ENCODE measurements at places on chromosomes 12 and 14. TPM values are rescaled to one million over a fixed set of nuclear protein-coding genes. Genes with fewer than 3 reads are reported as not detected.
A peak's percentile ranks its signal among the peaks of the same experiment; 100 is the strongest.

DNA sequence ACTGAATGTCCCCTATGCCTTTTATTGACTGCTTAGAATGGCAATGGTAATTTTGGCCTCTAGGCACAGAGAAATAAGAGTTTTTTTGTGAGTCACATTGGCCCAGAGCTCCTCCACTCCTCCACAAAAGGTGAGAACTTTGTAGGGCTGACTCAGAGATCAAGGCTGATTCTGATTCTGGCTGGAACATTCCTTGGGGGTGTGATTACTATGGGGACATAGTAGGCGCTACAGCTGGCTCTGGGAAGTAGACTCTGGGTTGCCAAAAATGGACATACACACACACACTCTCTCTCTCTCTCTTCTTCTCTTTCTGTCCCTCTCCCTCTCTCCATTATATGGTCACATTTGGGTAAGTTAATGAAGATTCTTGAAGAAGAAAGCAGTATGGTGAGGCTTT lies 174.6 kb upstream of the DDHD1 start:
- no peak for DNase-seq

GRCh38 chr14:92728759-92729364 lies 19.6 kb downstream of the LGMN start:
- DNase-seq = no peak

DNA sequence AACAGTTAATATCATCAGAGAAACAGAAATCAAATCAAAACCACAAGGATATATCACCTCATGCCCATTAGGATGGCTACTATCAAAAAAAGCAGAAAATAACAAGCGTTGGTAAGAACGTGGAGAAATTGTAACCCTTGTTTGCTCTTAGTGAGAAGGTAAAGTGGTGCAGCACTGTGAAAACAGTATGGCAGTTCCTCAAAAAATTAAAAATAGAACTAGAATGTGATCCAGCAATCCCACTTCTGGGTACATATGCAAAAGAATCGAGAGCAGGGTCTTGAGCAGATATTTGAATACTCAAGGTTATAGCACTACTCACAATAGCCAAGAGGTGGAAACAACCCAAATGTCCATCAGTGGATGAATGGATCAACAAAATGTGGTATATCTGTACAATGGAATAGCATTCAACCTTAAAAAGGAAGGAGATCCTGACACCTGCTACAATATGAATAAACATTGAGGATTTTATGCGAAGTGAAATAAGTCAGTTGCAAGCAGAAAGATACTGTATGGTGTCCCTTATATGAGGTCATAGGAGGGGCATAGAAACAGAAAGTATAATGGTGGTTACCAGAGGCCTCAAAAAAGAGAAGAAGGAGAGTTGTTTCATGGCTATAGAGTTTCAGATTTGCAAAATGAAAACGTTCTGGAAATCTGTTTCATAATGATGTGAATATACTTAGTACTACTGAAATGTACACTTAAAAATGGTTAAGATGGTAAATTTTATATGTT lies 131.0 kb upstream of the EEA1 start:
- DNase-seq = no peak

- no peak for DNase-seq
These were observed 185.7 kb downstream of the SRGAP1 start for GRCh38 chr12:64030155-64030554.

- no peak for DNase-seq
These were observed 6.7 kb downstream of the RIMBP2 start for GRCh38 chr12:130709151-130709970.

DNA sequence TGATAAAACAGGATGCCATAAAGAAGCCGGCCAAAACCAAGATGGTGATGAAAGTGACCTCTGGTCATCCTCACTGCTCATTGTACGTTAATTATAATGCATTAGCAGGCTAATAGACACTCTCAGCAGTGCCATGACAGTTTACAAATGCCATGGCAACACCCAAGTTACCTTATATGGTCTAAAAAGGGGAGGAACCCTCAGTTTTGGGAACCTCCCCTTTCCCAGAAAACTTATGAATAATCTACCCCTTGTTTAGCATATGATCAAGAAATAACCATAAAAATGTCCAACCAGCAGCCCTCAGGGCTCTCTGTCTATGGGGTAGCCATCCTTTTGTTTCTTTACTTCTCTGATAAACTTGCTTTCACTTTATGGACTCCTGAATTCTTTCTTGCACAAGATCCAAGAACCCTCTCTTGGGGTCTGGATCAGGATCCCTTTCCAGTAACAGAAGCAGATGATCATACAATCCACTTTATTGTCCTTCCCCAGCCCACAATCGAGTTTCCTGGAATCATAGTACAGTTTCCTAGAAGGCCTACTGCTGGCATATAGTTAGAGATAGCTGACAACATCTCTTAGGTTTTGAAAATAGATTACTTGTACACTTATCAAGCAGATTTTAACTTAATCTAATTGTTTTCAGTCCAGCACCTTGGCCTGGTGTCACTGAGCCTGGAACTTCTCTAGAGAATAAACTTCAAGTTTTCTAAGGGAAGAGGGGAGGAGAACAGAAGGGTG lies 266.7 kb upstream of the HMGA2 start:
- DNase-seq = no peak

- peak; percentile 60 for DNase-seq
These were observed 77.6 kb upstream of the PRKD1 start for GRCh38 chr14:30005114-30005808.

GRCh38 chr12:57369202-57369601 lies 61.6 kb downstream of the R3HDM2 start:
- DNase-seq = no peak

DNA sequence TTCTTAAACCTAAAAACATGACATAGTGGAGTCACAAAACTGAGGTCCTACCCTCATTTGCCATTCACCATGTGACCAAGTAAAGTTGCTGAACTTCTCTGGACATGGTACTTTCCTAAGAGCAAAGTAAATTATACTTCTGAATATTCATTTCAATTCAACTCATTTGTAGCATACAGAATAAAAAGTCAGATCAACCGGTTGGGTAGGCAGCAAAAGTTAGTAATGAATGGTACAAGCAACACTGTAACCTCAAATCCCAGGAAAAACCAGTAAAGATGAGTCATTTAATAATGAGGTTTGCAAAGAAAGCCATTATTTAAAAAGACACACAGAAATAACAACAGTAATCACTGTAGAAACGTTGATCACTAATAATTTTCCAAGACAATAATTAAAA lies 8.7 kb downstream of the POLE2 start:
- DNase-seq = no peak

Gene GUCY2C
- not detected for total RNA-seq

Gene NABP2
- 21.6 TPM for total RNA-seq

Gene CMA1
- not detected for total RNA-seq
